ENCODE measurements at places on chromosomes 12 and 14. TPM values are rescaled to one million over a fixed set of nuclear protein-coding genes. Genes with fewer than 3 reads are reported as not detected.

- DNase-seq: no peak
Observed at GRCh38 chr12:6606331-6607131, 648 bp downstream of the CHD4 start.

Gene PEBP1
- 134 TPM for total RNA-seq

GRCh38 chr12:90729736-90730135 lies 225.2 kb downstream of the CCER1 start:
- DNase-seq: no peak

DNA sequence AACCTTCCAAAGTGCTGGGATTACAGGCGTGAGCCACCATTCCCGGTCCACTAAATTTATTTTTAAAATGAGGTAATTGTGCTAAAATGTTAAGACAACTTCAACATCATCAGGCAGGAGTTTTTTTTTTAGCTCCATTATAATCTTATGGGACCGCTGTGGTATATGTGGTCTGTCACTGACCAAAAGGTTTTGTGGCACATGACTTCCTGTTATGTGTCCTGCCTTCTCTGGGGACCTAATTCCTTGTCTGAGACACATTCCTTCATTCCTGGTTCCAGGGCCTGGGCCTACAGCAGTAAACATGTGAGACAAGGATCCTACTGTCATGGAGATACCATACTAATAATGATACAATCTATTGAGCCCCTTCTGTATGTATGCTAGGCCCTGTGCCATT lies 4.9 kb downstream of the TEX52 start:
- DNase-seq: no peak

GRCh38 chr14:24986206-24986893 lies 63.6 kb downstream of the STXBP6 start:
- DNase-seq: no peak

DNA sequence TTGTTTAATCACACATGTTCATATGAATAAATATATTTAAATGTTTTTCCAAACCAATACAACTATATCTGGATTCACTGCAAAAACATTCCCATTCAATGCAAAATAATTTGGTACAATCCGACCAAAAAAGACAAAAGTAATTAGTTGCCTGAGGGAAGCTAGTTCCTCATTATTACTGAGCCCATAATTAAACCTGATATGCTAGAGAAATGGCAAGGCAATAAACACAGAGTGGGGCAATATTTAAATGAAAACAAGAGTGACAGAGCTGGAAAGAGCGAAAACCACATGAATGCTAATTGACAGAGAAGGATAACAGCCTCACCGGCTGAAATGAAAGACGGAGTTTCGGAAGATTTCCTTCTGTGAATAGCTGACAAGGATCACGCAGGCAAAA lies 82.6 kb downstream of the TMCC3 start:
- DNase-seq: no peak

Data from urinary bladder (tissue), 4 donors.